ENCODE measurements at places on chromosomes 1 and 21.

- DNase-seq: no peak
Observed at GRCh38 chr21:36672737-36673136, 26.2 kb upstream of the SIM2 start.

GRCh38 chr1:202579806-202580205 lies 130.4 kb downstream of the SYT2 start:
- peak; percentile 86 for DNase-seq

GRCh38 chr1:209766051-209766450 lies 10.2 kb downstream of the TRAF3IP3 start:
- DNase-seq: no peak

GRCh38 chr1:61378494-61379180 lies 296.3 kb downstream of the NFIA start:
- DNase-seq: no peak

DNA sequence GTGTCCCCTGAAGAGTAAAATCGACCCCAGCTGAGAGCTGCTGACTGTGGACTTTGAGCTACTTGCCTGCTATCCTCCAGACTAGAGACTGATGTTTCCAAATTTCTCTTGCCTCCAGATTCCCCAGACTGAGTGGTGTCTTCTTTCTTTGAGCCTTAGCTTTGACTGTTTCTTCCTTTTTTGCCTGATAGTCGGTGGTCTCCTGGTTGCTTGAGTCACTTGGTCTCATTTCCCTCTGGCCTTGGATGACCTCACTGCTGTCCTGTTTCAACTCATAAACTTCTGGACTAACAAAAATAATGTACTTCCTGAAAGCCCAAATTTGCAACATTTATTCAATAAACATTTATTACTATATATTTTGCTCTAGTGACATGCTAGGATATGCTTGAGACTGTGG lies 52.9 kb upstream of the DIPK1A start:
- DNase-seq: no peak

- no peak for DNase-seq
Observed at GRCh38 chr1:201013031-201013485, 10.5 kb downstream of the KIF21B start.

DNA sequence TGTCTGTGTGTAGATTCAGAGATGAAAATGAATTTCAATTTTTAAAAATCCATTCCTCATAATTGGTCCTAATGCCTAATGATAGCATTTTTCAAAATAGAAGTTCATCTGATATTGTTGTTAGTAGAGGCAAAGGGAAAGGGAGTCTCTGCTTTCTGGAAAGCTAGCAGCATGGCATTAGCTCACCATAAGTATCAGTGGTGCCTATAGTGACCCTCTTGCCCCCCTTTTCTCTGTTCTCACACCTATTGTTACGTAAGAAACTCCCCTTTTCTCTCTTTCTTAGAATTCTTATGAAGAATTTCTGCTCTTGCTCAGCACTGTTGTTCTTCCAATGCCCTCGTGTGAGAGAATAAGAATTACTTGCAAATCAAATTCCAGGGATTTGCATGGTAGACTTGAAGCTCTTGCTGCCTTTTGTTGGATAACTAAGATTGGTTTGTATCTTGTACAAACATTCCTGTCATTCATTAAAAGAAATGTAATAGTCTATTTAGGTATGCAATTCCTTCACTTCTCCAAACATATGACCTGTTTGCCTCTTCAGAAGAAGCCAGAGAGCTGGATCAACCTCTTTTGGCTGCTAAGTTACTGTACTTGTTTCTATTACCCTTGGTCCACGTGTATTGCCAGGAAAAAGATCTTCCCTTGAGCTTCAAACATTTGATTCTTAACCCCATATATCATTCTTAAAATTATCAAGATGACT lies 69.2 kb upstream of the MAGI3 start:
- DNase-seq: peak; percentile 43

DNA sequence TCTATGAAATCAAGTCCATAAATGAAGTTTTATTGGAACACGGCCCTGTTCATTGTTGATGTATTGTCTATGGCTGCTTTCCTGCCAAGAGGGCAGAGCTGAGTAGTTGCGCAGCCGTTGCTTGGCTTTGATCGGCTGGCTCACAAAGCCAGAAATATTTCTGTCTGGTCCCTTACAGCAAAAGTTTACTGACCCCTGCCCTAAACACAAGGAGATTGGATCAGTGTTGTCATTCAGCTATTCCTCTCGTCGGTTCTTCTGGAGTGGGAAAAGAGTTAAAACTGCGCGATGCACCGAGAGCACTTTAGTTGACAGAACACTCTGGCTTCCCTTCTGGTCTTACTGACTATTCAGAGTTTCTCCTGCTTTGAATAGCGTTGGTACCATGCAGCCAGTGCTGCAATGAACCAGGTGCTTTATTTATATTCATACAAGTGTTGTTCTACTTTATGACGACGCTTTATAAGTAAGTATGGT lies 868 bp downstream of the ZBTB40 start:
- no peak for DNase-seq

DNA sequence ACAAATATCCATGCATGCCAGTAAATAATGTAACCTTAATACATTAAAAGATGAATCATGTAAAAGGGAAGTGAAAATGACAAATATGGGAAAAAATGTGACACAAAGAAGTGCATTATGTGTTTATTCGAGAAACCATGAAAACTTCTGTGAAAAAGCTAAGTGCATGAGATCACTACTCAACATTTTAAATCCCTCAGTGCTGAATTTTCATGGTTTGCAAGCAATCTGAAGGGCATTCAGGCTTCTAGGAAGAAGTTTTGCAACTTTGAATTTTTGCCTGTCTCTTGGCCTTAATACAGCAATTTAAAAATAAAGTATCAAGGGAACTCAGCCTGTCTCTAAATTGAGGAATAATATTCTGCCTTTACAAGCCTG lies 78.2 kb downstream of the MAP3K7CL start:
- DNase-seq: peak; percentile 69

GRCh38 chr1:212514782-212515181 lies 82.1 kb downstream of the NENF start:
- DNase-seq: no peak

- peak; percentile 76 for DNase-seq
Observed at GRCh38 chr1:36366091-36366661, 19.5 kb downstream of the STK40 start.

GRCh38 chr21:25790122-25790877 lies 55.5 kb downstream of the GABPA start:
- peak; percentile 69 for DNase-seq

- DNase-seq: peak; percentile 88
Observed at GRCh38 chr1:244361764-244362473, 89.8 kb downstream of the ADSS2 start.

- DNase-seq: peak; percentile 44
Observed at GRCh38 chr1:89149229-89149628, 23.3 kb upstream of the GBP2 start.

GRCh38 chr1:82195245-82195644 lies 394.5 kb downstream of the ADGRL2 start:
- DNase-seq: no peak

- no peak for DNase-seq
Observed at GRCh38 chr1:41830726-41831125, 88.0 kb downstream of the HIVEP3 start.

GRCh38 chr1:44696101-44696500 lies 21.6 kb downstream of the ARMH1 start:
- no peak for DNase-seq

DNA sequence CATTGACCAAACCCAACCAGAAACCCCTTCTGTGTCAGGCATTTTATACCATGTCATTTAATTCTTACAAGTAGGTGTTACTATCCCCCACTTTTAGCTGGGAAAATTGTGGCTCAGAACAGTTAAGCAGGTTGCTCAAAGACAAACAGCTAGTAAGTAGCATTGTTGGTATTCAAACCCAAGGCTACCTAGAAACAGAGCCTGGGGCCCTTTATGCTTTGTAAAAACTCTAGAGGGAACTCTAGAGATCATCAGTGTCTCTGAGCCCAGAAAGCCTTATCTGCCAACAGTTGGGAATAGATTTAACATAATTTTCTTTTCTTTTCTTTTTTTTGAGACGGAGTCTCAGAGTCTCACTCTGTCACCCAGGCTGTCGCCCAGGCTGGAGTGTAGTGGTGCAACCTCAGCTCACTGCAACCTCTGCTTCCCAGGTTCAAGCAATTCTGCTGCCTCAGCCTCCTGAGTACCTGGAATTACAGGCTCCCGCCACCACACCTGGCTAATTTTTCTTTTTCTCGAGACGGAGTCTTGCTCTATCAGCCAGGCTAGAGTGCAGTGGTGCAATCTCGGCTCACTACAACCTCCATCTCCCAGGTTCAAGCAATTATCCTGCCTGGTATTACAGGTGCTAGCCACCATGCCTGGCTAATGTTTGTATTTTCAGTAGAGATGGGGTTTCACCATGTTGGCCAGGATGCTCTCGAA lies 48.5 kb upstream of the OSBPL9 start:
- no peak for DNase-seq

All from fibroblast of villous mesenchyme (primary cell).